ENCODE measurements at places on chromosomes 3 and 15.
A peak's percentile ranks its signal among the peaks of the same experiment; 100 is the strongest.

GRCh38 chr3:119911748-119912147 lies 129.8 kb downstream of the NR1I2 start:
- no peak for DNase-seq

- DNase-seq, result no peak
Observed at GRCh38 chr3:43062040-43062563, 43.8 kb downstream of the POMGNT2 start.

DNA sequence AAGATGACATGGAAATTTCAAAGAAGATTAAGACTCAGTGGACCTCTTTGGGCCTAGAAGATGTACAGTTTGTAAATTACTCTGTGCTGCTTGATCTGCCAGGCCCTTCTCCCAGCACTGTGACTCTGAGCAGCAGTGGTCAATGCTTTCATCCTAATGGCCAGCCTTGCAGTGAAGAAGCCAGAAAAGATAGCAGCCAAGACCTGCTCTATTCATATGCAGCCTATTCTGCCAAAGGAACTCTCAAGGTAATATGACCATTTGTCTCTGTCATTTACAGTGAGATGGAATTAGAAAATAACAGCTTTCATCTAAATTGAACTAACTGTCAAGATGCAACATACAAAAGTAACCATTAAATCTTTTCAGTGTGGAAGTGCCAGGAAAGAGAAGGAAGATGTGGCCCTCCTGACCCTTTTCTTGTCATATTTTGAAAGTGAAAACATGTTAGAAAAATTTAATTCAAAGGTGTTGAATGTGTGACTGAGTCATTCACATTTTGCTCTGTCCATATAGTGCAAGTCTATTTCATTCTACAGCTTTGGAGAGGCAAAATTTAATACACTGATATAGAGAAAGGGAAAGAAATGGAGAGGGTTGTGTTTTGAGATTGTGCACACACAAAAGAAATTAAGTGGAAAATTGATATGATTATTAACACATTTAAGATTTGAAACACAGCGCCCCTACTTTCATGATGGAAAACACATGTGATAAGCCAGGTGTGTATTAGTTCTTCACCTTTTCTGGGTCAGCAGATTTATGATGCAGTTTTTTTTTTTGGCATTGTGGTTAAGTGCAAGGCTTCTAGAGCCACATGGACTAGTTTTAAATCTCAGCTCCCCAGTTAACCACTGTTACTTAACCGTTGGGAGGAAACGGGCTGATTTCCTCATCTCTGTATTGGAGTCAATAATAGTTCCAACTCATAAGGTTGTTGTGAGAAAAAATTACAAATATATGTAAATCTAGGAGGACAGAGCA lies 375.1 kb downstream of the NAALADL2 start:
- DNase-seq, result no peak

DNA sequence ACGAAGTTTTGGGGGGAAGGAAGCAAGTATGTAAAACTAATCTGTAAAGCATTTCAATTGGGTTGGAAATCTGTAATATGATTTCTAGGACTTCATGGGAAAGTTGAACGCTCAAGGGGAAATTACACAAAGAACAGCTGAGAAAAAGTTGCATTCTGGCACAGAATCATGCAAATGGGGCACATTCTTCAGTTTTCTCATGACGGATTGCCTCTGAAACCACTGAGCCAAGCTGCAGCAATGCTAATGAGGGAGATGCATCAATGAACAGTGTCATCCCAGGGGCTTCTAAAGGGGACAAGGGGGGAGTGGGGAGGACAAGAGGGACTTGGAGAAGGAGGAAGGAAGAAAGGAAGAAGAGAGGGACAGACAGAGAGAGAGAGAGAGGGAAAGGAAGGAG lies 291.4 kb upstream of the ATP11B start:
- no peak for DNase-seq

- DNase-seq, result no peak
Observed at GRCh38 chr3:33202711-33203457, 15.7 kb downstream of the SUSD5 start.

GRCh38 chr3:11452885-11453847 lies 181.0 kb downstream of the ATG7 start:
- no peak for DNase-seq

DNA sequence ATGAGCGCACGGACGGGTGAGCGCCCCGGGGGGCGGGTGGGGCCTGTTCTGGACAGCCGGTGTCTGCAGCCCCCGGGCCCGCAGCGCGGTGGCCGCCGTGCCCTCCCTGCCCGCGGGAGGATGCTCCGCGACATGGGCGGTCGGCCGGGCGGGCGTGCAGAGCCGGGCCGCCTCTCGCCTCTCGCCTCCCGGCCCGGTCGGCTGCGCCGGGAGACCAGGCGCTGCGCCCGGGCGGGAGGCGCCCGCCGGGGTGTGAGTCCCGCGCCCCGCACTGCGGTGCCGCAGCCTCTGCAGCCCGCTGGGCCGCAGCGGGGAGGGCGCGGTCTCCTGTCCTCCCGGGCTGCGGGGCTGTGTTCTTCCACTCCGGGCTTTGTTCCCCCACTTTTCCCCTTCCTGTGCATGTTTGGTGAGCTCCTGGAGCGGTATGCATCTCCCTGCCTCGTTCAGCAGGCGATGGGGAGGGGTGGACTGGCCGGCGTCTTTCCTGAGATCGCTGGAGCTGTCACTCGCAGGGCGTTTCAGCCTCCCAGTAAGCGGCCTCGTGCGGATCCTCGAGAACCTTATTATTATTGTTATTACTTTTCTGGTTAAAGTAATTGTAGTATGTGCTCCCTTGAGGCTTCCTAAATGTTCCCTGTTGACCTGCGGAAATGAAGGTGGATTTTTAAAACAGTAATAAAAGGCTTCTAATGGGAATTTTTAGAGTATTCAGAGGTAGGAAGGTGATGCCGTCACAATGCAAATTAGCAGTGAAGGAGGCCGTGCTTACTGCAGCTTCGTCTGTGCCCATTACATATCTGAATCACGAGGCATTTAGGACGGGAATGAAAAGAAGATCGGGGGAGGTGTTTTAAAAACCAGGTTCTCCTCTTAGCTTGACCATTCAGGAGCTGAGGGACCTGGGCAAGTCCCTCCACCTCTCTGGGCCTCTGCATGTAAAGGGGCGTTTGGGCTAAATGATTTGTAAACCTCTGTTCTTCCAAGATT lies 593 bp downstream of the TMOD2 start:
- DNase-seq, result peak; percentile 36

- DNase-seq, result no peak
Observed at GRCh38 chr15:81680829-81681228, 306.8 kb upstream of the TMC3 start.

- no peak for DNase-seq
Observed at GRCh38 chr3:11558002-11558401, 85.7 kb downstream of the VGLL4 start.

GRCh38 chr3:174376346-174376745 lies 482.8 kb upstream of the NAALADL2 start:
- DNase-seq, result no peak

DNA sequence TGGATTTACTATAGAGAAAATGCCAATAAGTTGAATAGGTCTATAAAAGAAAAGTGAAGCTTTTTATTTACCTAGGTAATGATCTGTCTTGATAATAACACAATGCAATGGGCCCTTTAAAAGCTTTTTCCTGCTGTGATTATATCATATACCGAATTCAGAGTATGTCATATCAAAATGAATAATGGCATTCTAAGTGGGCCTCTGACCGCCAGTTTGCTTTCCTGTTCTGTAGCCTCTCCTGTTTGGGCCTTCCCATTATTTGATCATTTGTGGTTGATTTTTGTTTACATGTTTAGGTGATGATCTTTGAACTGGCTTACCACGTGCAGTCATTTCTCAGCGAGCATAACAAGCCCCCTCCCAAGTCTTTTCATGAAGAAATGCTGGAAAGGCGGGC lies 14.9 kb downstream of the EIF2AK4 start:
- no peak for DNase-seq

DNA sequence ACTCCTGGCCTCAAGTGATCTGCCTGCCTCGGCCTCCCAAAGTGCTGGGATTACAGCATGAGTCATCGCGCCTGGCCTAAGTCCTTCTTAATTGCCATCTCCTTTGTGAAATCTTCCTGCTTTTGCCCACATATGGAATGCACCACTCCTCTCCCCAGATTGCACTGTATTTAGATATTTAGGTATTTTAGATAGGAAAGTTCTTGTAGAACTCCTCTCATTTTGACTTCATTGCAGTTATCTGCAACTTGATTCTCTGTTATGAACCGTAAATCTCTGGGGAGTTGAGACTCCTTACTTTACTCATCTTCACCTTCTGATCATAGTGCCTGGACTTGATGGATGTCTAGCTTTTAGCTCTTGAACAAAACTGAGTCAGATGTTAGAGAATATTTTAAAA lies 150.7 kb downstream of the AKAP13 start:
- DNase-seq, result no peak

- no peak for DNase-seq
Observed at GRCh38 chr3:37279236-37279635, 104.9 kb upstream of the LRRFIP2 start.

DNA sequence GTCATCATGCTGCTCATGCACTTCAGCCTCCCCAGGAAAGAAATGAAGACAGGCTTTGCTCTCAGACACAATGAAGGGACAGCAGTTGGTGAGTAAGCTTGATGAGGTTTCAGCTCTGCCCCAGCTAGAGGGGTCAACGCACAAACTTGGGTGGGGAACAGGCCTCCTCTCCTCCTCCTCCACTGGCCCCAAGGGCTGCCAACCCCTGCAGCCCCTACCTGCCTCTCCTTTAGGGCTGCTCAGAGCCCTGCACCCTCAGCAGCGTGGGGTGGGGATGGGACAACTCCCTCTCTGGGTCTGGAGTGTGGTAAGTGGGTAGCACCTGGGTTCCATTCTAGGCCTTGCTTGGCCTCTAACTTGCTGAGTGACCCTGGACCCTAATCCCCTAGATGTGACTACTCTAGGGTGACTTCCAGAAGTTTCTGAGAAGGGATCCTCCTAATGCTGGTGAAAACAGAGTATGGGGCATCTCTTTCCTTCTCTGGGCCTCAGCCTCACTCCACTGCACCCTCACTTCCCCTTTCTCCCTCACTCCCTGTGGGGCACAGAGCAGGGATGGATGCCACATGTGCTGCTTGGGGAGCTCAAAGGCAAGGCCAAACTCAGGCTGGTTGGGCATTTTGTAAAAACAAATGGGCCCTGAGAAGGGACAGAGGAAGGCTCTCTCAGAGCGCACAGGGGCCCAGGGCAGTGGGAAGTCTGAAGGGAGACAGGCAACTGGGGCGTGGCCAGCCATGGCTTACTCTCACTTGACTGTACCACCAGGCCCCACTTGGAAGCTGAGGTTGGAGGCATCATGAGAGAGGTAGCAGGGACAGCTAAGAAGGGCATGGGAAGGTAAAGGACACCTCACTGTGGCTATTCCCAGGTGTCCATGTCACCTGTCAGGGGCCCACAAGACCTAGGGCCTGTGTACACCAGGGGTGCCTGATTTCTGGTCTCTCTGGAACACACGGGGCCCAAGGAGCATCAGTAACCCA lies 64.0 kb downstream of the SYNM start:
- DNase-seq, result no peak

- DNase-seq, result no peak
Observed at GRCh38 chr3:158768881-158769543, 32.8 kb upstream of the MFSD1 start.

Measured in neural crest cell (in vitro differentiated cells).